Stimulated activated CD4-positive, alpha-beta T cell treated with anti-CD3 and anti-CD28 coated beads, Interleukin-12 subunit alpha, Interleukin-12 subunit beta, amount 100 ng/mL, for 48 hours (primary cell): ENCODE measurements at places on chromosomes 12 and 14.

GRCh38 chr12:49903351-49903699 is 375 bp downstream of the FAIM2 start:
- no peak for DNase-seq

DNA sequence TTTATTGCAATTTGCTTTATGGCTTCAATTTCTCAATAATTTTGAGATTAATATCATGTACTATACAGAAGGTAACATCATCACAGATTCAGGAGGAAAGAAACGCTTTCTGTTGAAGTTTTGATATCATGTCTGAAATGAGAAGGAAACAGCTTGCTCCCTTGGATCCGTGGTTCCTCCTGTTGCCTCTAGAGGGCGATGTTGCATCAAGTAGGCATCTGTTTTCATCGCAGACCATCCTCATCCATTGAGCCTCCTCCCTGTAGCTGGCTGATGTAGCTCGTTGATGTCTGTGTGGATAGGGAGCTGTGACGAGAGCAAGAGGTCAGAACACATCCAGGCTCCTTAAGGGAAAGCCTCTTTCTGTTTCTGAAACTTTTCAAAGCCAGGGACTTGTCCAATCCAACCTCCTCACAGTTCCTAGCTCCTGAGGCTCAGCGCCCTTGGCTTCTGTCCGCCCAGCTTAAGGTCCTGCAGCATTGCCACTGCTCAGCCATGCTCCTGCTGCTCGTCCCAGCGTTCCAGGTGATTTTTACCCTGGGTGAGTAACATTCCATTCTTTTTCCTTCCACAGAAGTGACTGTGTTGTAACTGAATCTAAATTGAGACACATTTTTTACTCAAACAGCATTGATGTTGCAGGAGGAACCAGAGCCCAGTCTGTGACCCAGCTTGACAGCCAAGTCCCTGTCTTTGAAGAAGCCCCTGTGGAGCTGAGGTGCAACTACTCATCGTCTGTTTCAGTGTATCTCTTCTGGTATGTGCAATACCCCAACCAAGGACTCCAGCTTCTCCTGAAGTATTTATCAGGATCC is 304.8 kb upstream of the OR4E1 start:
- peak; percentile 67 for DNase-seq

GRCh38 chr12:63897931-63898330 is 53.4 kb downstream of the SRGAP1 start:
- DNase-seq: no peak

GRCh38 chr12:12979731-12980259 is 20.3 kb downstream of the HEBP1 start:
- DNase-seq: no peak

GRCh38 chr12:126095748-126096510 is 1030.7 kb downstream of the AACS start:
- DNase-seq: no peak

DNA sequence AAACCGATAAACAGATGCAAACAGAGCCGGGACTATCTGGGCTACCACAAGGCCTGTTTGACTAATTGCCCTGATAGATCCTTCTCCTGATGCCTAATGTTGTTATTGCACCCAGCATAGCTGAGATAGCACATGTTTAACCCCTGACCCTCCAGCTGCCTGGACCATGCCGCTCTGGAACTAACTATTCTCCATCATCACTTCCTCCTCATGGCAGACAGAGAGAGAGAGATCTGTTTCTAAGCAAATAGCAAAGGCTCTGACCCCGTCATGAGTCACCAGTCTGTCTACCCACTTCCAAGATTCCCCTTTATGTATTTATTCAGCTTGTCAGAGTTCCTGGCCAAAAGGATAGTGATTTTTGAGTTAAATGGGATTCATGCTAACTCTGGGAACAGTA is 58.2 kb upstream of the FLRT2 start:
- DNase-seq: no peak

- DNase-seq: no peak
These were observed 589 bp upstream of the ZNF219 start for GRCh38 chr14:21098892-21099595.

GRCh38 chr12:130713581-130713991 is 2.5 kb downstream of the RIMBP2 start:
- DNase-seq: no peak

- DNase-seq: no peak
These were observed 90.1 kb downstream of the HELB start for GRCh38 chr12:66392266-66392915.

DNA sequence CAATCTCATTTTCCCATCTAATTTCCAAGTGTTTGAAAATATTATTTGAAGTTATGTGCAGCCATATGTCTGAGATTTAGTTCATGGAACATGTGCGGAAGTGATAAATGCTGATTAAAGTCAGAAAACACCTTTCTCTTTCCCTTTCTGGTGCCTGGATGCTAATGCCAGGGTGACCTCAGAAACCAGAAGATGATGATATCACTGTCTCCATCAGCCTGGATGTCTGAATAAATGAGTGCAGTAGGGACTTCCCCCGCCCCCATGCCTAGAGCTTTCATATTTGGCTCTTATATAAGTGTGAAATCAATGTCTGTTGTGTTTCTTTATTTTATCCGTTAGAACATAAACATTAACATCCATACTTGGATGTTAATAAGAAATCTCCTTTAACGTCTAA is 261.9 kb upstream of the LRIG3 start:
- DNase-seq: peak; percentile 25

- no peak for DNase-seq
These were observed 55.9 kb upstream of the LRRK2 start for GRCh38 chr12:40168868-40169267.

DNA sequence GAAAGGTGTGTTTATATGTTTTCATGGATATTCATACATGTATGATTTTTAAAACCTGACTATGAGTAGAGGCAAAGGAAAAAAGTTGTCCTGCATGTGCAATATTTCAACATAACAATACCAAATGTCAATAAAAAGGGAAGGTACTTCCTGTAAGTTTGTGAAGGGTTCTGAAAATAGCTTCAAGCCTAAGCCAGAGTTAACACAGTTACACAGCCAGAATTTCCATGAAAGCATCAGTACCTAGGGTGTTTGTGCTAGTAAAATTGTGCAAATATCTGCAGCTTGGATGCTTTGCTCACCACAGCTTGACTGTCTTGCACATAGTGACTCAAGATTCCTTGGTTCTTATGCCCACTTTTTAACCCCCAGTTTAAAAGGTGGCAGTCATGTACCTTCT is 193.1 kb upstream of the FAR2 start:
- no peak for DNase-seq

DNA sequence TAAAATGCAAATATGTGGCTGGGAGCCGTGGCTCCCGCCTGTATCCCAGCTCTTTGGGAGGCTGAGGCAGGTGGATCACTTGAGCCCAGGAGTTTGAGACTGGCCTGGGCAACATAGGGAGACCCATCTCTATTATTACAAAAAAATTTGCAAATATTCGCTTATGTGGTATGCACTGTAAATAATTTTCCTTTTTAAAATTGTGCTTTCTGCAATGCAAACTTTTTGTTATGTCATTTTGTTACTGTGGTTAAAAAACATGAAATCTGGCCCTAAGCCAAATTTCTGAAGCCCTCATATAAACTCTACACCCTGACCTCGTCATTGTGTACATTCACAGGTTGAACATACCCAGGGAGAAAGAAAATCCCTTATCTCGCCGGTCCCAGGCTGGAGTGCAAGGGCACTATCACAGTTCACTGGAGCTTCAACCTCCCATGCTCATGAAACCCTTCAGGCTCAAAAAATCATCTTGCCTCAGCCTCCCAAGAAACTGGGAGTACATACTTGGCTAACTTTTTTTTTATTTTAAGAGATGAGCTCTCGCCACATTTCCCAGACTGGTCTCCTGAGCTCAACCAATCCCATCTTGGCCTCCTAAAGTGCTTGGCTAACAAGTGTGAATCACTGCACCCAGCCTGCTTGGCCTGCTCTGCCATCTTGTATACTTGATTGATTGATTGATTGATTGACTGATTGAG is 24.7 kb downstream of the TRAPPC6B start:
- no peak for DNase-seq

- DNase-seq: no peak
These were observed 527.2 kb downstream of the FLRT2 start for GRCh38 chr14:86057018-86057667.

- no peak for DNase-seq
These were observed 197.1 kb upstream of the FOXN3 start for GRCh38 chr14:89614009-89614691.

DNA sequence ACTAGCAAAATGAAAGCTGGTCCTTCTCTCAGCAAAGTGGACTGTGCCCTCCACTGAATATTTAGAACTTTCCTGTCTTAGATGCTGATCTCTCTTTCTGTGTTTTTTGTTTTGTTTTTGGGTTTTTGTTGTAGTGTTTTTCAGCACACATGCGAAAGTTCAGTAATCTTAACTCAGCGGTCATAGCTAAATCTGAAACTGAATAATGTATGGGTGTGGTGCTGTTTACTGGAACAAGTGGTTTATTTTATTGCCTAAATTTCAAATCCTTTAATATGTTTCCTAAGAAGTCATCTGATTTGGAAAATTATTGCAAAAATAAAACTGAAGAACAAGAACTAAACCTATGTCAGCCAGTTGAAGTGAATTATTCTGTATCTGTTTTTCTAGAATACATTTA is 116.0 kb upstream of the LRIG3 start:
- DNase-seq: no peak
